Small intestine (tissue), 16 donors: ENCODE measurements at places on chromosomes 5 and 9.

GRCh38 chr5:142736247-142736632, 33.9 kb upstream of the ARHGAP26 start:
- no peak overlapping the region for H3K27ac ChIP-seq
- no peak overlapping the region for H3K4me3 ChIP-seq
- H3K4me1 ChIP-seq: no peaks in the 10 kb centered on the region
- H3K36me3 ChIP-seq: no peaks in the 10 kb centered on the region
- no peak for DNase-seq

GRCh38 chr5:106451998-106452397, 1218.7 kb downstream of the EFNA5 start:
- no peaks in the 10 kb centered on the region for H3K36me3 ChIP-seq
- H3K4me3 ChIP-seq: no peak overlapping the region
- H3K4me1 ChIP-seq: no peaks in the 10 kb centered on the region
- H3K27ac ChIP-seq: no peak overlapping the region
- no peaks in the 10 kb centered on the region for H3K27me3 ChIP-seq

DNA sequence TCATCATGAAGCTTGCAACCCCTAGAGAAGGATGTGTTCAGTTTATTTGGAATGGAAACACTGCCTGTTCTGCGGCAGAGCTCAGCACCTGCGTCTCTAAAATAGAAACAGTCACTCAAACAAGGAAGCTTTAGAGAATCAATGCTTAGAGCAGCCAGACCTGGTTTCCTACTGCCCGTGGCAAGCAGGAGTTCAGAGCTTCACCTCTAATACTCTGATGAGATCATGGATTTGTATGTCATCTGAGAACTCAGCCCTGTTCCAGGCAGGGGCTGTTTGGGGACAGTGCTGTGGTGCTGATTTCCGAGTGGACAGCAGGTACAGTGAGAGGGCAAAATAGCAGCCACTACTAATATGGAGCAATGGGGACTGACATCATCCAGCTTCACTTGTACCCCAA, 236.0 kb upstream of the IRX1 start:
- no peaks in the 10 kb centered on the region for H3K4me1 ChIP-seq
- H3K27ac ChIP-seq: no peak overlapping the region

- H3K4me3 ChIP-seq: no peak overlapping the region
- no peaks in the 10 kb centered on the region for H3K36me3 ChIP-seq
- no peaks in the 10 kb centered on the region for H3K27me3 ChIP-seq
- DNase-seq: peak; percentile 2
These were observed 27.6 kb upstream of the SMIM23 start for GRCh38 chr5:171757853-171758535.
